ENCODE measurements at places on chromosomes 5 and 9.
A peak's percentile ranks its signal among the peaks of the same experiment; 100 is the strongest.

DNA sequence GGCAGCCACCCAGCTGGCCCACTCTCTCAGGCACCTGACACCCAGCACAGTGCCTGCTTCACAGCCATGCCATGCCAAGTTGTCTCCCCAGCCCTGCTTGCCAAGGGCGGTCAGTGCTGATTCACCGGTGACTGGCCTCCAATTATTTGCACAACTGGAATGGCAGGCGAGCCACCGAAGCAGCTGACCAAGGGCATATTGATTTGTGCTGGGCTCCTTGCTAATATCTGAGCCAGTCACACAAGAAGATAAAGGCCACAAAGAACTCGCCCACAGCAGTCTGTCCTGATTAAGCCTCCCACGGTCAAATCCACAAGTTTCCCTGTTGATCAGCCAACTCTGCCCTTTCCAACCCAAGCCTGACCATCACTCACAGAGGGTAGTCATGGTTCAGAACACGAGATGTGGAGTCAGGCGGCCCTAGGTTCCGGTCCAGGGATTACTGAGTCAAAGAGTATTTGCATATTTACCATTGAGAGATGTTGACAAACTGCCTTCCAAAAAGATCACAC lies 6.4 kb upstream of the EEIG1 start:
- peak; percentile 10 for DNase-seq

- DNase-seq = no peak
These were observed 25.0 kb downstream of the SKP1 start for GRCh38 chr5:134151723-134152122.

DNA sequence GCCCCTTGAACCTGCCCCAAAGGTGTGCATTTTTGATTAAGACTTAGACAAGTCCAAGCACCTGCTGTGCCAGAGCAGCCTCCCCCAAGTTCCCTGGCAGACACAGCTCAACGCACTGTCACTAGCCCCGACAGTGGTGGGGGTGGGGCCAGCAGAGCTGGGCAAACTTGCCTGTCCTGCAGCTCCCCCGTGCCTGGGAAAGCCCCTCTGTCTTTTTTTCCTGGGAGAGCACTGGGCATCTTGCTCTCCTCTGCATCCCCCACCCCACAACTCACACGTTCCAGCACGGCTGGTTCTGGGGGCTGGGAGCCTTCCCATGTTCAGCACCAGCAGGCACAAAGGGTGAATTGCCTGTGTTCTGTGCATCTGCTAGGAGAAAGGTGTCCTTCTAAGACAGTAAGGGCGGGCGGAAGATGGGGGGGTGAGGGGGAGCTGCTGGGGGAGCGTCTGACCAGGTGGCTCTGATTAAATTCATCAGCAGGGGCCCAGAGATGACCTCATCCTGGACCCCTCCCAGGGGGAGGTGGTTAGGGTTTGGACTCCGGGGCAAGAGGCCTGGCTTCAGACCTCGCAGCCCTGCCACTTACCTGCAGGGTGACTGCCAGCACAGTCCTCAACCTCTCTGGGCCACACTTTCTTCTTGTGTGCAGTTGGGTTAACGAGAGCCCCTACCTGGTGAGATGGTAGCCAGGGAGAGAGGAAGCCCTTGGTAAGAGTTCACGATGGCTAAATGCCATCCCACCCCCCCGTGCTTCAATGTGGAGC lies 23.5 kb downstream of the HMCN2 start:
- DNase-seq = no peak

DNA sequence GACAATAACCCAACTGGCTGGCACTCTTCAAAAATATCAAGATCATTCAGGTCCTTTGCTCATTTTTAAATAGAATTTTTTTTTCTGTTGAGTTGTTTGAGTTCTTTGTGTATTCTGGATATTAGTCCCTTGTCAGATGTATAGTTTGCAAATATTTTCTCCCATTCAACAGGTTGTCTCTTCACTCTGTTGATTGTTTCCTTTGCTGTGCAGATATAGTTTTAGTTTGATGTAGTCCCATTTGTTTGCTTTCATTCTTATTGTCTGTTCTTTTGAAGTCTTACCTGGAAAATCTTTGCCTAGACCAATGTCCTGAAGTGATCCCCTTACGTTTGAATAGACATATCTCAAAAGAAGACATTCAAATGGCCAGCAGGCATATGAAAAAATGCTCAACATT lies 22.8 kb downstream of the PTTG1 start:
- no peak for DNase-seq

DNA sequence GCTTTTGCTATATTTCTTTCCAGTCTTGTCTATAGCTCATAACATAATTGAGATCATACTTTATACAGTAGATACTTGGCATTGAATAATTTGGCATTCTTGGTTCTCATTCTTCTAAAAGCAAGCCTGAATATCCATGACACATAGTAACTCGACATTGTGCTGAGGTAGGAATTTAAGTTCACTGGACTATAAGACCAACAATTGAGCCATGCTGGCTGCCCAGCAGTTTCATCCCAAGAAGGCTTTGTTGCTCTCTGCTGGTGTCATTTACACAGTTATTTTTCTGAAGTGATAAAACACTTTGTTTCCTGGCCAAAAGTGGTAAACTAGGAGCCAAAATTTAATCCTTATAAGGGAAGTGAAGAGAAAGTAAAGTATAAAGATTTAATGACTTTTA lies 192.0 kb downstream of the ADAMTSL1 start:
- DNase-seq = no peak

- no peak for DNase-seq
These were observed 35.7 kb upstream of the SLC25A51 start for GRCh38 chr9:37939575-37940095.

- DNase-seq = no peak
These were observed 290.0 kb downstream of the CETN3 start for GRCh38 chr5:90119531-90119971.

- DNase-seq = no peak
These were observed 15.0 kb upstream of the VAV2 start for GRCh38 chr9:134007150-134007549.

- DNase-seq = peak; percentile 46
These were observed 10.7 kb upstream of the SLC22A4 start for GRCh38 chr5:132283423-132284043.
